Globus pallidus (tissue), 1 donor: ENCODE measurements at places on chromosomes 7 and 10.
A peak's percentile ranks its signal among the peaks of the same experiment; 100 is the strongest.

DNA sequence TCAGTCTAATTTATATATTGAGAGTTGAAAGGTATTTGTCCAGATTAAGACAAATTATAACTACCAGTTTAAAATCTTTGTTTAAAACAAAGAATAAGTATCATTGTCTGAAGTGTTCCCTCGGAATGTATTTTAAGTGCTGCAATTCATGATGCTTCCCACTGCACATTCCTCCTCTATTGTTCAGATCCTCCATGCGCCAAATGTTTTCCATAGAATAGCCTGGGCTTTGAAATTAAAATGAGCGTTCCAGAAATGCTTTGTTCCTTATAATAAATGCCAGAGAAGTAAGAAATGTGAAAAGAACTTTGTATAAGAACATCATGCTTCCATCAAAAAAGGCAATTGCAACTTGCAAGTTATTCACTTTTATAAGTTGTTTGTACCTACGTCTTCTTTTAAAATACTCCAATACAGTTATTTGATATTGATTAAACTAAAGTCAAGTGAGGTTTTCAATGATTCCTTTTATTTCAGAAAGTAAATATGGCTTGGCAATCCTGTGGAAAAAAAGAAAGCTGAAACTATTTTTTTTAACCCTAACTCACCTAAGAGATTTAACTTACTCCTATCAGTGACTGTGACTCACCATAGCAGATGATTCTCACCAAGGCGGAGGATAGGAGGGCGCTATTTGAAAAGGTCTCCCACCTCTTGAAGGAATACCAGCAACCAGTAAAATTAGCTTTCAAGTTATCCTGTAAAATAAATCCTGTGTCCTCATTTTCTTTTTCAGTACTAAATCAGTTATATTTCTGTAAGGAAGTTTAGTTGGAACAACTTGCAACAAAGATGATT lies 85.8 kb downstream of the CTNNA3 start:
- DNase-seq = peak; percentile 24

DNA sequence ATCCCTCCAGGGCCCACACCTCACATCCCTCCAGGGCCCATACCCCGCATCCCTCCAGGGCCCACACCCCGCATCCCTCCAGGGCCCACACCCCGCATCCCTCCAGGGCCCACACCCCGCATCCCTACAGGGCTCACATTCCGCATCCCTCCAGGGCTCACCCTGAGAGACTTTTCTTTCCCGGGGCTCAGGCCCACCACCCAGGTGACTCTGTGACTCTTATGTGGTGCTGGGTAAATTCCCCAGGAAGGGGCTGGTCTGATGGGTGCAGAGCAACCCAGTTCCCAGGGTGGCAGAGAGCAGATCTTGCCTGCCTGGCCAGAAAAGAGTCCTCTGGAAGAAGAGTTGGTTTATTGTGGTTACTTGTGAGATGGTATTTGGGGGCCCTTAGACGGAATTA lies 290.7 kb downstream of the TCERG1L start:
- DNase-seq = no peak

DNA sequence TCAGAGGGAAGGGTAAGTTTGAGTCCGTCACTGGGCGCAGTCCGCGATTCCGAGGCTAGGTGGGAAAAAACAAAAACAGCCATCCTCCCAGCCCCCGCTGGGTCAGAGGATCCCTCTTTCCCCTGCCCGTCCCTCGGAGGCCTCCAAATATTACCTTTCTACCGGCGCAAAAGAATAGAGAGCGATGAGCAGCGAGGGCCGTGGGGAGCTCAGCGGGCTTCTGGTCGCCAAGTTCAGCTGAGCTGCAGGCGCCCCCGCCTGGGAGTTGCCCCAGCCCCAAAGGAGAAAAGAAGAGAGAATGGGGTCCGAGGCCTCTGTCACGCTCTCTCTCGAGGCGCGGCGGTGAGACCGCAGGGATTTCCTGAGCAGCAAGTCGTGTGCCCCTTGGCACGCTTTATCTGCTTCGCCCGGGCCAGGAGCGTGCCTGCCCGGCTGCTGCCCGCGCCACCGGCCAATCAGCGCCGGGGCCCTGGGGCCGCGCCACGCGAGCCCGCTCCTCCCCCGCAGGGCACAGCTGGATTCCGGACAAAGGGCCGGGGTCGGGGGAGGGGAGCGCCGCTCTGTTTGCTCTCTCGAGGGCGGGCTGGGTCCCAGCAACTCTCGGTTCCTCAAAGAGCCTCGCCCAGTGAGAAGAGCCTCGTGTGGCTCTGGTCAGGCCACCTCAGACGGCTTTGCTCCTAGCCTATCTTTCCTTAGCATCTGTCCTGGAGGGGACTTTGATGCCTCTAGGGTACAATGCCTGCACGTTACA lies at the start of gene NEUROG3:
NEUROG3 (minus strand) TSS at position 367 of the 751 bp plus-strand sequence. CDS start 379 bp downstream, outside the sequence.
- DNase-seq = no peak

DNA sequence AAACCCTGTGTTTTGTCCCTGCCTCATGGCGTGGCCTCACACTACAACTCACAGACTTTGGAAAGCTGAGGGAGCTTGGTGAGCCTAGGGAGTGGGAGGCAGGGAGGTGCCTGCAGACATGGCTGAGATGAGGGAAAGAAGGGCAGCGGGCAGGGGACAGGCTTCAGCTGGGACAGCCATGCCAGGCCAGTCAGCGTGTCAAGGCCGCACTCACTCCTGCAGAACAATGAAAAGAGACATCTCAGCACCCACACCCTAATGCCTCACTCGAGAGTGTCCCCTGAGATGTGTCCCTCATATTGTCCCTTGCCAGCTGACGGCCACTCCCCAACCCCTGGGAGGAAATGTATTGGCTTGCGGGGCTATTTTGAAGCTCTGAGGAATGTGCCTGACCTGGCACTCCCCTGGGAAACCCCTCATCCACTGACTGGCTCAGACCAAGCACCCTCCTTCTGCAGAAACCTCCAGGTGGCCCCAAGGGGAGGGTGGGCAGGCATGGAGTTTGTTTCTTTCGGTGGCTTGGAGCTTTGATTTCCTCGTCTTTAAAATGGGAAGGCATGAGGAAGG lies 31.6 kb downstream of the SH3PXD2A start:
- no peak for DNase-seq

GRCh38 chr7:79406371-79406770 lies 47.1 kb downstream of the MAGI2 start:
- no peak for DNase-seq

- DNase-seq = no peak
These were observed 13.2 kb upstream of the UTF1 start for GRCh38 chr10:133216776-133217175.

DNA sequence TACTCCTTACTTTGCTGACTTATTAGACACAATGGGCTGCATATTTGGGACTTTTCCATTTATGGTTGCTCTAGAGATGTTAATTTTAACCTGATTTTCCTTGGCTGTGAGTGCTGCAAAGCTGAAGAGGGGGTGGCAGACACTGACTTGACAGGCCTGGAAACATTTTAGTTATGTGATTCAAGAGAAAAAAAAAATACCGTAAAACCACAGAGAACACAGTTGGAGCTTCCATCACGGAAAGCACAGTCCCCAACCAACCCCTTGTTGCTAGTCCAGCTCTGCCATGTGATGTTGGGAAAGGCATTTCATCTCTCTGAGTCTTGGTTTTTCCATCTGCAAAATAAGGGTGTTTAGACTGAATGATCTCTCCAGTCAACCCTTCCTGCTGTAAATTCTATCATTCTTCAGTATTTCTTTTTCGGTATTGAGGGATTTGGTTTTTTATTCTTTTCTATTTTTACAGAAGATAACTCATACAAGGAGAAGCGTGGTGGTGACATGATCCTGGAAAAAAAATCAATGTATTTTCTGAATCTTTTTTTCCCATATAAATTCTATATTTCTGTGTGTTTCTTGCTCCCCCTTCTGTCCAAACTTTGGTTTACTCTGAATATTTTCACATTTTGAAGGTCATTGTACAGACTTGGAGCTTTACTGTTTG lies 246.1 kb downstream of the REEP3 start:
- DNase-seq = no peak

DNA sequence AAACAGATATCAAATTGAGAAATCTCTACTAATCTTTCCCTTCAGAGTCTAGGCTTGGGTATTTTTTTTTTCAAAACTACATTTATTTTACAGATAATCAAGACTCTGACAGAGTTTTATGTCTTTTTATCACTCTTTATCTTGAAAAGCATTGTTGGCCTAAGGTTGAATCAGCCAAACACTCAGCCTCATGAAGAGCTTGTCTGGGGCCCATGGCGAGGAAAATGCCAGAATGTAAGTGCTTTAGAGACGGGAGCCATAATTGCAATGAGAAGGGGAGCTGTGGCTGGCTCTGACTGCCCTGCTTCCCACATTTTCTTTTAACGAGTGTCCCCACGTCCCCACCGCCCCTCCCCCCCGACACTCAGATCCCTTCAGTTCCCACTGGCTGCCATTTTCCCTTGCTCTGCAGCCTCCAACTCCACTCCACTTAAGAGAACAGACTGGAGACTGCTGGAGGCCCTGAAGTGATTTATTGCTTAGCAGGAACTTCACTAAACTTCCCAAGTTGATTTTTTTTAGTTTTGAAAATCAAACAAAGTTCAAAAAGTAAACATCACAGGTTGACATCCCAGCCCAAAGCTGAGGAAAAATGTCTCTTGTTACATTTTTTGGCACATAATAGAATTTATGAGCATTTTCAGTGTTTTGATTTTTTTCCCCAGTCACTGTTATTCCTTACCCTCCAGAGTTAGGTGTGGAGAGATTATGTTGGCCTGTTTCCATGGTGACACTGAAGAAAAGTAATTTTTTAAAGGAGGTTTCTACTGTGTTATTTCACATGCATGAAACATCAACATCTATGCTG lies 637.5 kb upstream of the GALNT17 start:
- no peak for DNase-seq

- no peak for DNase-seq
These were observed 211.3 kb downstream of the SKIDA1 start for GRCh38 chr10:21314111-21314626.

- DNase-seq = no peak
These were observed 139.5 kb upstream of the PRKCQ start for GRCh38 chr10:6719561-6719960.
